ENCODE measurements at places on chromosomes 12 and 14.

DNA sequence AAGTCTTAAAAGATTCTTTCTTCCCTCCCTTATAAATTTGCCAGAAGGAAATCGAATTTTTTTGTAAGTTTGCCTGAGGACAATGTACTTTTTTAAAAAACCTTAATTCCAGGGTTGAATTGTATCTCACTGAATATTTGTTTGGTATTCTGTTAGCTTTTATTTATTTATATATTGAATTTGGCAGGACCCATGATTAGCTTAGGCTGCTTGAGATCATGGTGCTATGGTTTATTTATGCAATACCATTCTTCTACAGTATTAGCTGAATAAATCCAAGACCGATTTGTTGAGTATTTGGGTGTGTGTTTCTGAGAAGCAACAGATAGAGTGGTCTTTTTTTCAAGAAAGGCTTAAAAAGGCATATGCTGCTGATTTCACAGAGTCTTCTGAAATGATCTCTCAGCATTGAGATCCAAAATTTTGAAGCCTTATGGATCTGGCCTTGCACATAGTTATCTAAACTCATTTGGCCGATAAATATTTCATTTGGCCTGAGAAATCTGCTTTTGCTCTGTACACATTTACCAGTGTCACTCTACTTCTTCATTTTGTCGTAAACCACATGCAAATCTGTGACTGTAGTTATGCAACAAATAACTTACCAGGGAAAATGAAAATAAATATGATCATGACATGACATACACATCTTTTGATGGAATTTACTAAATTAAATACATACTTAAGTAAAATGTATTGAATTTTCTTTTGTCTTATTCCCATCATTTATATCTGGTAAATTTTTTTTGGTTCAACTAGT lies 265.8 kb upstream of the FLRT2 start:
- DNase-seq: no peak

GRCh38 chr14:54927551-54927950 lies 24.9 kb upstream of the GCH1 start:
- DNase-seq: no peak

DNA sequence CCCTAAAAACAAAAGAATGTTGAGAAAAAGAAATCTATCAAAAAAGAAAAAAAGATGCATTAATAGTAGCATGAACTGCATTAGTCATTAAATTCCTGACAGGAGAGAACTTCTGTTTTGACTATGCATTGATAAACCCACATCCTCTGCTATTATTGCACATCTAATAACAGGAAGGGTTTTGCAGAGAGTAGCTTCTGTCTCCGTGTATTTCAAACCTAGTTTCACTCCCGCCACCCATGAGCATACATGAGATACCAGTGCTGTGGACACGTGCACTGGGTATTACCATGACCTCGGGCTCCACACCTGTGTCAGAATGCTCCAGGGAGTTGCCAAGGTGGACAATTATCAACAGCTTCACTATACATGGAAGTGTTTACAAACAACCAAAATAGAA lies 449.1 kb upstream of the SOX5 start:
- no peak for DNase-seq

GRCh38 chr14:102949062-102949800 lies 26.8 kb downstream of the AMN start:
- peak; percentile 25 for DNase-seq

DNA sequence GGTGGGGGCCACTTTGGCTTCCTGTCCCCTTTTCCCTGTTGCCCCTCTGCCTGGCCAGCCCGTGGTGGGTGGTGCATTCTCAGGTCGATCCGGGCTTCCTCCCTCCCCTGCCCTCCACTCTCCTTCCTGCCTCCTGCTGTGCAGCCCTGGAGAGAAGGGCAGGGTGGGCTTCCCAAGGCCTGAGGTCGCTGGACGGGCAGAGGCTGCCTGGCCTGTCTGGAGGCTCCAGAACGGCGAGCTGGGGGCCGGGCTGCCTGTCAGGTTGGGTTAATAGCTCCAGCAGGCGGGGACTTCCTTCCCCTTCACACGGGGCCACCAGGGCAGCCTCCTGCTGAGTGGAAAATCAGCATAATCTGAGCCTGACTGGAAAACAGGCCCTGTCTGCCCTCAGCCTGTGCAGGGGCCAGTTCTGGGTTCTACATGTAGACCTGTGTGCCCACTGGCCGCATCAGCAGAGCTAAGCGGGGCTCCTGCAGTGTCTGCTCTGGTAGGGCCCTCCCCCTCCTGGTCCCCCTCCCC lies 11.3 kb downstream of the KIF26A start:
- DNase-seq: no peak

GRCh38 chr14:67562025-67562775 lies 29.1 kb downstream of the PLEKHH1 start:
- DNase-seq: no peak

GRCh38 chr12:64039281-64039871 lies 182.7 kb downstream of the KICS2 start:
- peak; percentile 97 for DNase-seq

DNA sequence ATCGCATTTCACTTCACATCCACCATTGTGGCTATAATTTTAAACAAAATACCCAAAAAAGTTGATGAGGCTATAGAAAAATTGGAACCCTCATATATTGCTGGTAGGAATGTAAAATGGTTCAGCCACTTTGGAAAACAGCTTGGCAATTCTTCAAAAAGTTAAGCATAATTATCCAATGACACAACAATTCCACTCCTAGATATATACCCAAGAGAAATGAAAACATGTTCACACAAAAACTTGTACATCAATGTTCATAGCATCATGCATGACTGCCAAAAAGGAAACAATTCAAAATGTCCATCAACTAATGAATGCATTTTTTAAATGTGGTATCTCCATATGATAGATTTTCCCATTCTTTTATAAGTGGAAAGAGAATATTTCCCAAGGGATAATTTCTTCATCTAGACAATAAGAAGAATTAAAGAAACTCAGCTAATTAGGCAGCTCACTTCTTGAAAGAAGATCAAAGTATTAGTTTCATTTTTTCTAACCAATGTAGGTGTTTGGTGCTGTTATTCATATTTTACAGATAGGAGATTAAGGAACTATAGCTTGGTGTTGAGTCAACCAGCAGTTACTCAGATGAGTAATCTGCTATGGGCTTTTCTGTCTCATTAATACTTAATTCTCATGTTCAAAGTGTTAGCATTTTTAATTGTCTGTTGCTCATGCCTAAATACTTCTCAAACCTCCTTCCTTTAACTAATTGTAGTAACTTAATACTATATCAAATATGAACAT lies 32.8 kb downstream of the YEATS4 start:
- DNase-seq: no peak

GRCh38 chr14:90671382-90672234 lies 144.6 kb downstream of the TTC7B start:
- peak; percentile 16 for DNase-seq

DNA sequence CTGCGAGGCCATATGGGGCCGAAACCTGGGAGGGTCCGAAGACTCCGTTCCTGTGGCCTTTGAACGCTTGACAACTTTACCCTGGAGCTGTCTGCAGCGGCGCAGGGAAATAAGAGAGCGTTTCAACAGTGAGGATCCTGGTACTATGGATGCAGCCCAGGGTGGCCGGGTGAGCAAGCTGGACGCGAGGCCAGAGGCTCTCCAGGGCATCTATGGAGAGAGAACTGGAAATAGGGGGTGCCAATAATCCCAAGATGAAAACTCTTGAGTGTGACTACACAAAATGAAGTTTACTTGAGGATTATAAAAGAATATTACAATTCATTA lies 1.1 kb upstream of the ABCC9 start:
- DNase-seq: no peak

GRCh38 chr12:70456953-70457352 lies 90.9 kb downstream of the KCNMB4 start:
- no peak for DNase-seq

GRCh38 chr14:62126879-62127478 lies 364.8 kb downstream of the SNAPC1 start:
- DNase-seq: peak; percentile 53

- DNase-seq: peak; percentile 33
Measured at GRCh38 chr12:16603260-16603915, 2.6 kb downstream of the LMO3 start.

GRCh38 chr12:47110011-47110541 lies 30.3 kb upstream of the AMIGO2 start:
- no peak for DNase-seq

DNA sequence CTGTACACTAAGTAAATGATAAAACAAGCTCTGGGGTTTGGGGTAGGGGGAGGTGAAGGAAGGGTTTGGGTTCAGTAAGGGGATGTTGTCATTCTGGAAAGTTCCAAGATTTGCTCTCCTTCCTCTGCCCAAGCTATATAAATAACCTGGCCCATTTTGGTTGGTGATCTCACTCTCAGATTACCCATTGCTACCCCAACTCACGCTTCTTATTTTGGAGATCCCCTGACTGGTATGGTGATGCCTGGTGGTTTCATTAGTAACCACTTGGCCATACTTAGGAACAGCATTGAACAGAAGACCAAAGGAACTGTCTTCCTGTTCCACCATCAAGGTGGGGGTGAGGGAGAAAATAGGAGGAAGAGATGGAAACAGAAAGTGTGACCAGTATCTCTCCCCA lies 259.6 kb upstream of the TBX3 start:
- no peak for DNase-seq

- peak; percentile 95 for DNase-seq
Measured at GRCh38 chr12:121626087-121626852, at the start of gene ORAI1. ORAI1 (plus strand) TSS chr12:121626530.

GRCh38 chr14:52006361-52006760 lies 17.0 kb downstream of the RTRAF start:
- DNase-seq: no peak

DNA sequence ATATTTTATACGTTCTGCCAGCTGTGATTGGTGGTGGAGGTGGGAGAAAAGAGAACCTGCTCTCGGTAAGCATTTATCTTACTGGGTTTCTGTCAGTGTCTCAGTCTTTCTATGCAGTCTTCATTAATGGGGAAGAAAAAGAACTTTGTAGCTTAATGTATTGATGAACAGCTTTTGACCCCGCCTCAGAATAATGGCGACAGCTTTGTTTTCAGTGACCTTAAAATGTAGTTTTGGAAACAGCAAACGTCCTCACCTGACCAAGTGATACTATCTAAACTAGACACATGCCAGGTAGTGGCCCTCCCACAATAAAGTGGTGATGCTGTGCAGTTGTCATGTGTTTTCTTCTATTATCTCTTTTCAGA lies 1.4 kb downstream of the DACT1 start:
- DNase-seq: no peak

GRCh38 chr14:94612580-94613554 lies 676 bp downstream of the SERPINA3 start:
- DNase-seq: no peak

DNA sequence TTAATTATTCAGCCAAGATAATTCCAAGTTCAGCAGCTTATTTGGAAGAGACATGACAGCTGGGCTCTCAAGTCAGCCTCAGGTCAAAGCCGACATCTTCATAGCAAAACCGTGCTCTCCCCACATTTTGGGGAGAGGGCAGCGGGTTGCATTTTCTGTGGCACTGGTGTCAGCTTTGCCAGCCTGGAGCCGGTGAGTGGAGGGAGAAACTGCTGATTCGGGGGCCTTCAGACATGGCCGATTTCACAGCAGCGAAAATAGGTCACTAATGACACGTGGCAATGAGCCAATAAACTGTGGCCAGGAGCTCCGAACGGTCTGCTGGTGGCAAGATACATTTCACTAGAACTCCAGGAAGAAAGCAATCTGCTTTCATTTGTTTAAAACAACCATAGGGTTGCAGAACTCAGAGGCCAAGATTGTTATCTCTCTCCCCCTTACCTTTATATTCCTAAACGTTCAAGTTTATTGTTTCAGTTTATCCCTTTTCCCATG lies 173.2 kb downstream of the CAND1 start:
- DNase-seq: peak; percentile 78

- no peak for DNase-seq
Measured at GRCh38 chr12:817941-818600, 65.7 kb downstream of the WNK1 start.

- no peak for DNase-seq
Measured at GRCh38 chr14:55838529-55839052, 258.6 kb downstream of the KTN1 start.

- no peak for DNase-seq
Measured at GRCh38 chr14:97306760-97307246, 509.6 kb downstream of the VRK1 start.

DNA sequence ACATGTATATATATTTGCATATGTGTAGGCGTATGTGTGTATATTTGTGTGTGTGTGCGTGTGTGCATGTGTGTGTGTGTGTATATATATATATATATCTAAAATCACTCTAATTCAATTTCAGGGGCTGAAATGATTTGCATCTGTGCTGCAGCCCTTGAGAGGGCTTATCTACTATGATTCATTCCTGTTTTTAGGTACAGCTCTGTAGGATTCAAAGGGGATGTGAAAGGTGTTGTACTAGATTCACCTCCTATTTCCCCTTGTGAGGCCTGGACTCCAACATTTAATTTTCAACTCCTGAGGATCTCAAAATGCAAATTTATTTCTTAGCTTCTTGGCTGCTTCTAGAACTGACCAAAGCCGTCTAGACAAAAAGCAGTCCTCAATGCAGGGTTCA lies 11.1 kb downstream of the ERP27 start:
- DNase-seq: no peak

DNA sequence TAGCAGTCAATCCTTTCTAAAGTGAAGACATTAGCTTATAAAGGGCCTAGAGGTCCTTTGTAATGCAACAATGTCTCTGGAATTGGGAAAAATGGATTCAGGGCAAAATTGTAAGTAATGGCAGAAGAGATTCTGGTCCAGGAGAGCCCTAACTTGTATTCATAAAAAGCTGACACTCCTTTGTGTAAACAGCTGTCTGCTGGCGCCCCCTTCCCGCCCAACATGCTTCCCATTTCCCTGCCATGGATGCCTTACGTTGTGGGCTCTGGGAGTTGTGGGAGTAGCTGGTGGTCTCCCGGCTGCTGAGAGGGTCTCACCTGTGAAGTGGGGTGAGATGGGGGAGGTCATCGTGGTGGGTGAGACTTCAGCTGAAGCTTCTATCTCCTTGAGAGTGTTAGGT lies 2.3 kb downstream of the ACRBP start:
- DNase-seq: no peak

DNA sequence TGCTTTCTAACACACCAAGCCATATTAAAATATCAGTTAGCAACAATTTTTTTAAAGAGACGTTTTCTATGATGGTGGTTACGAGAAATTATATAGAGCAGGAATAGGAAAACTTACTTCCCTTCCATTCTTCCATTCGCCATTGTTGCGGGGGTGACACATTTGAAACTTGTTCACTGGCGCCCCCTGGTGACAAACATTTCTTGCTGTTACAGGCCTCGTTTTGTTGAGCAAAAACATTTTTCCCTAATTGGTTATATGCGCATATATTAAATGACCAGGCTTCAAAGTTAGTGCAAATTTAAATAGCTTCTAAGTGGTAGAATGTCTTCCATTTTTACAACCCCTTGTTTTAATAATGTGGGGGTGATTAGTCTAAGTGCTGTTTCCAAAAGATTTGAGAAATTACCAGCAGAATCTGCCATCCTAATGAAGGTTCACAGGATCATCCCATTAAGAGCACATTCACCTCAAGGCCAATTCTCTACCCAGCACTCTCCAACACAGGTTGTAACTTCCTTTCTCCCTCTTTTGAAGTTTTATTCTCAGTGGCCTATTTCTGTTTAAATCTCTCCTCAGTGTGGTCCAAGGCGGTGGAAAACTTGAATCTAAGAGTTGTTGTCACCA lies 1124.7 kb downstream of the FLRT2 start:
- DNase-seq: peak; percentile 67
